ENCODE measurements at places on chromosomes 16 and 17.

DNA sequence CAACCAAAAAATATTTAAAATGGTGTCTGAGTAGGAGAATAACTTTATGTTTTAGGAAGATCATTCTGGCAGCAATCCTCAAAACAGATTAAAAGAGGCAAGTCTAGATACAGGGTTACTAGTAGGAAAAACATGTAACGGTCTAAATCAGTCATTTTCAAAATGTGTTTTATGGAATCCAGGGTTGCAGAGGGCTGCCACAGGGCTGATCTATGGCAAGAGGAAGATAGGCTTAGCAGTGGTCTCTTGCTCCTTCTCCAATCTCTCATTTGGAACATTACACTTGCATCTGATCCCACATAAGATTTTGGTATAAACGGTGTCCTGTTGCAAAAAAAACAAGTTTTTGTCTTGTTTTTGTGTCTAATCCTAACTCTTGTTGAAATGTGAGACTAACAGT is 9.2 kb downstream of the IKZF3 start:
- no peak for DNase-seq

DNA sequence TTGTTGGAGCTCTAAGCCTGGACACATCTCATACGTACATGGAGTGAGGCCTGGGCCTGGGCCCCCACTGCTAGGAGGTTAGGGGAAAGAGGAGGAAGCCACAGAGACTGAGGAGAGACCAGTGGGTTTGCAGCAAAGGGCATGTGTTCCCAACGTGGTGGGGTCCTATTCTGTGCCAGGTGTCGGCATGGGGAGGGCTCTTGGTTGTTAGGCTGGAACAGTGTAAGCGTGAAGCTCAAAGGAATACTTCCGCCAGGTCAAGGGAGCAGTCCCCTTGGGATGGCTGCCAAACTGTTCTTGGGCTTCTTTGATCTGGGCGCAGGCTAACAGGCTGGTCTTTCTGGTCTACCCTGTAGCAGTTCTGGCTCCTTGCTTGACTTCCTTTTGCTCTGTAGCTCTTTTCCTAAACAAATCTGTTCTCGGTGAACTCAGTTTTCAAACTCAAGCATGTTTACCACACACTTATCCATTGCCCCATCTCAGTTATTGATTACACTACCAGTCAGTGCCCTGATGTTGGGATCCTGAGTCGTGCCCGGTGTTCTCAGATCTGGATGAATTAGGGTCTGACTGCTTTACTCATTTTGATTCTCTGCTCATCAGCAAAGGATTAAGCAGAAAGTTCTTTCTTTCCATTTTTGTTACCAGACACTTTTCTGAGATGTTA is 36.4 kb downstream of the GPT2 start:
- DNase-seq, result no peak

DNA sequence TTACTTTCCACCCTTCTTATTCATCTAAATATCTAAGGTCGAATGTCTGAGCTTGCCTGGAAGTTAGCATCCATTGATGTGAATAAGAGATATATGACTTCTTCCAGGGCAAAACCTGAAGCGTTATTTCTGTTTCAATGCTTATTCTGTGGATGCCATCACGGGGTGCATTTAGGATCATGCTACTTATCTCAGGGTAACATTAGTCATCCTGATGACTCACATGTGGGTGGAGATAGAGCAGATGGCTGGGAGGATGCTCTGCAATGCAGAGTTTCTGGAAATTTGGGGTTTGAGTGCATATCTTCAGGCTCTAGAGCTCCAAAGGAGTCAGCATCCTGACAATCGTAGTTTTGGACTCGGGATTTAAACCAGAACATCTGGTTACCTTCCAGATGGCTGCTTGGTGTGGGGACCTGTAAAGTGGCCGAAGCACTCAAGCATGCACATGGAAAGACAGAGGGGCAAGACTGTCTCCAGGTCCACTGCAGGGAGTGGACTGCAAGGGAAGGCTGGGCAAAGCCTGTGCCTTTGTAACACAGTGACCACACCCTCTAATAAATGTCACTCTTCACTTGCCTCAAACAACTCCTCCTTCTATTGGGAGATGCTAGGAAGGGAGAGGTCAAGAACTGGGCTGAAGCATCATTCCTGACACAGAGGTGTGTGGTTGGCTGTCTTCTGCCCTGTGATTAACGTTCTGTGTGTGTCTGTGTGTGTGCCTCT is 175.2 kb upstream of the SALL1 start:
- no peak for DNase-seq

- peak; percentile 12 for DNase-seq
Observed at GRCh38 chr17:14205992-14206461, 30.6 kb downstream of the CDRT15 start.

- no peak for DNase-seq
Observed at GRCh38 chr16:85812031-85812807, 12.7 kb downstream of the COX4I1 start.

DNA sequence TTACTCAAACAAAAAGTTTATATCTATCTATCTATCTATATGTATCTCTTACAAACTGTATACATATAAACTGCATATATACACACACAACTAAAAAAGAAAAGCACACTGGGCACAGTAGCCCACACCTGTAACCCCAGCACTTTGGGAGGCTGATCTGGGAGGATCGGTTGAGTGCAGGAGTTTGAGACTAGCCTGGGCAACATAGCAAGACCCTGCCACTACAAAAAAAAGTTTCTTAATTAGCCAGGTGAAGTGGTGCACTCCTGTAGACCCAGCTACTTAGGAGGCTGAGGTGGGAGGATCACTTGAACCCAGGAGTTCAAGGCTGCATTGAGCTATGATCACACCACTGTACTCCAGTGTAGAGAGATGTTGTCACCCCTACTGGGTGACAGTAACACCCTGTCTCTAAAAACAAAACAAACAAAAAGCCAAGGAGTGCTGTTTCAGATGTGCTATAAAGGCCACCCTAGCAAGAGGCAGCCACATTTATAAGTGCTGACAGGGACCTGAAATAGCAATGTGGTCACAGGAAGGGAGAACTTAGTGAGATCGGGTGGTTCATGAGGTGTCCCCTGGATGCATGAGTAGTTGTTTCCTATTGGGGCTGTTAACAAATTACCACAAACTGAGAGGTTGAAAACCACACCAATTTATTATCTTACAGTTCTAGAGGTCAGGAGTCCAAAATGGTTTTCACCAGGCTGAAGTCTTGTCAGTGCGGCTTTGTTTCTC is 4.8 kb downstream of the CD2BP2 start:
- no peak for DNase-seq

DNA sequence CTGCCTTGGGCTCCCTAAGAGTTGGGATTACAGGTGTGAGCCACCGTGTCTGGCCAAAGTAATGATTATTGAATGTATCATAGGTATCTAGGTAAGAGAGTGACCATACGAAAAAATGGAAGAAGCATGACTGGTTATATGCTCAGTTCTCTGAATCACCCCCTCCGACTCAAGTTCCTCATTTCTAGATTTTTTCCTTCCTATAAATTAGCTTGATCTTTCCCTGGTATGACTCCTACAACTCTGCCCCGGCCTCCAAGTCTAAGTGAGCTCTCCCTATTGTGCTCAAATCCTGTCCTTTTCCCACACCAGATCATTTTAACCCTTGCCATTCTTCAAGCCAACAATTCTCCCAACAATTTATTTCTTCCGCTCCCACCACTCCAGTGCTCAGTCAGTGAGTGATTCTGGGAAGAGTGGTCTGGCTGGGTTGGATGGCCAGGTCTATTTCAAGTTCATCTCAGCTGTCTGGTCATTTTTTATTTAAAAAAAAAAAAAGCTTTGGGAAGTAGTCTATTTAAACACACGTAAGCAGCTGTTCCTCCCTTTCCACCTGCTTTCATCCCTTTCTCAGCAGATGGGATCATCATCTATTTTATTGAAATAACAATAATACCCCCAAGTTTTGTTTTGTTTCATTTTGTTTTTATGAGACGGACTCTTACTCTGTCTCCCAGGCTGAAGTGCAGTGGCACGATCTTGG is 120.2 kb upstream of the HS3ST2 start:
- no peak for DNase-seq

- DNase-seq, result no peak
Observed at GRCh38 chr17:43545383-43545632, 832 bp downstream of the ETV4 start.

DNA sequence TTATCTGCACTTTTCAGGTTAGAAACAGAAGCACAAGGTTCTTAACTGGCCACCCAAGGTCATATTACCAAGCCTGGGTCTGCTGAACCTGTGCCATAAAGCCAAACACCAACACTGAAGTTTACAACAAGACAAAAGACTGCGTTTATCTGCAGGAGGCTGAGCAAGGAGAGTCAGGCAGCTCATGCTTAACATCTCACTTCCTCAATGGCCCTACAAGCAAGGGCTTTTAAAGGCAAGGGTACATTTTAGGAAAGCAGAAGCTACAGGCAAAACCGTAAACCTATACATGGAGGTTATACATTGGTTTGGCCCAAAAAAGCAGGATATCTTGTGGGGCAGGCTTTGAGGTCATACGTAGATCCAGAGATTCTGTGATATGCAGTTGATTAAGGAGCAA is 91.2 kb downstream of the GNAO1 start:
- DNase-seq, result no peak

DNA sequence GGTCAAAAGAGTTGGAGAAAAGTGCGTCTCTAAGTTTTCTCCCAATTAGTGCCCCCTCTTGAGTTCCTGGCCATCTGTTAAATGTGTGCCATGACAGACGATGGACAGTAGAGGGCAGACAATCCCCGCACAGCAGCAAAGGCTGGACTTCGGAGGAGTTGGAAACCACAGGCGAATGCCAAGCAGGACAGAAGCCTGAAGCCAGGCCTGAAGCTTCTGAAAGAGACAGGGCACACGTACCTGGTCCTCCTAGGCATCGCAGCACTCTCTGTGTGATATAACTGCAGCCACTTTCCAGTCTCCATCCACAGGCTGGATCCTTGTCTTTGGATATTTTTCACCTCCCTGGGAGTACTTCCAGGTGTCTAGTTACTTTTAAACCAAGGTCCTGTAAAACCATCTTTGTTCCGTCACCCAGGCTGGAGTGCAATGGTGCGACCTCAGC is 14.5 kb downstream of the C17orf100 start:
- no peak for DNase-seq

GRCh38 chr16:52634104-52634503 is 87.2 kb upstream of the TOX3 start:
- DNase-seq, result no peak

DNA sequence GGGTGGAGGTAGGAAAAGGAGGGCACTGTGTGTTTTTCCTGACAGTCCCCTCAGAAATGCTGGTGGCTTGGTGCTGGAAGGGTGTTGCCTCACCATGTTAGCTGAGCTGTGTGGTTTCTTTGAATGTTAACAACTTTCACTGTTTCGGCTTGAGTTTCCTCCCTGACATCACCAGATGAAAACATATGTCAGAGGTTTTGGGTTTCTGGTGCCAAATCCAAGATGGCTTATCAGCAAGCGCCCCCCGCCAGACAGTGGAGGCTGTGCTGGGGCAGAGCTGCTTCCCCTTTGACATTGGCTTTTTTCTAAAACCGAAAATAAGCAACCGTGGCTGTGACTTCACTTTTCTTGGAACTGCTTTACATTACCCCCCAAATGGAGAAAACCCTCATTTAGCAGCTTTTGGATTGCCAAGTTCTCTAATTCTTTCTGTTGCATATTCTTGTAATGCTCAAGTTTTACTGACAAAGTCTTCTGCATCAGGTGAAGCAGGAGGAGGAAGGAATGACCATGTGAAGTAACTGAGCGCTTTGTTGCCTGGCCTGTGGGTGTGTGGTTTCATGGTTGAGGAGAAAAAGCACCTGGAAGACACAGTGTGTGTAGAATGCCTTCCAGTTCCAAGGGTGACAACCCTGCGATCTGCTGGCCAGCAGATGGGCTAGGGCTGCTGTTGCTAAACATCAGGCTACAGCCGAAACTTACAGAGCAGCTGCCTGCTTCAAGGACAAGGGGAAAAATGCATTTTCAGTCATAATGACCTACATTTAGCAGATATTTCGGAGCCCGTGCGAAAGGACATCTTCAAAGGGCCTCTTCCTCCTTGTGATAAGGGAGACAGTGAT is 9.7 kb downstream of the RMI2 start:
- peak; percentile 39 for DNase-seq

GRCh38 chr17:42345396-42346073 is 42.7 kb downstream of the STAT3 start:
- no peak for DNase-seq

DNA sequence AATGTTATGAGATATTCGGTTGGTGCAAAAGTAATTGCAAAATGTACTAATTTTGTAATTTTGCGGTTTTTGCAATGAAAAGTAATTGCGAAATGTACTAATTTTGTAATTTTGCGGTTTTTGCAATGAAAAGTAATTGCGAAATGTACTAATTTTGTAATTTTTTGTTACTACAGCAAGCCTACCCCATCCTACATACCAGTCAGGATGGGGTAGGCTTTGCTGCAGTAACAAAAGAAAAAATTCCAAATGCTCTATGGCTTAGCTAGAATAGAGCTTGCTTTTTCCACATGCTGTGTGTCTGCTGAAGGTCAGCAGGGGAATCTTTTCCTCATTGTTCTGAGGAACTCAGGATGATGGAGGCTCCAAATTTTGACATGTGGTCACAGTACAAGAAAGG is 83.3 kb upstream of the GPRC5B start:
- no peak for DNase-seq

- no peak for DNase-seq
Observed at GRCh38 chr17:48584223-48584741, 5.8 kb downstream of the HOXB3 start.

- DNase-seq, result no peak
Observed at GRCh38 chr16:7025616-7026190, 306.9 kb upstream of the RBFOX1 start.

DNA sequence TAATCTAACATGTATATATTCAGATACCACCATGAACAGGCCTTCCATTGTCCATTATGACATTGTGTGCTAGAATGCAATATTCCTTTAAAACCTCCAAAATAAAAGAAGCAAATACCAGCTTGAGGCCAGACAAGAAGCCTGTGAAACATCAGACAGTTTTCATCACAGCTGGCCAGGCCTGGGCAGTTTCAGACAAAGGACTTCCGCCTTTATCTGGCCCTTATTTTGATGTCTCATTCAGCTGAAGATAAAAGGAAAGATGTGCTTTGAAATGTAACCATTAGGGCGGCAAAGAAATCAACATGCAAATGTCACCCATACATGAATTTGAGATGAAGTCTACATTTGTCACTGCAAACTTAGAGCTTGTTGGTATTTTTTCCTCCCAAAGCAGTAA is 737.5 kb downstream of the KCNJ2 start:
- DNase-seq, result no peak

All from activated naive CD4-positive, alpha-beta T cell (primary cell).